Foreskin melanocyte (primary cell): ENCODE measurements at places on chromosomes 16 and 17.

GRCh38 chr16:85250147-85250463 lies 137.8 kb upstream of the CIBAR2 start:
- DNase-seq = no peak

- DNase-seq = no peak
Observed at GRCh38 chr17:29240477-29240876, 6.2 kb upstream of the CRYBA1 start.

DNA sequence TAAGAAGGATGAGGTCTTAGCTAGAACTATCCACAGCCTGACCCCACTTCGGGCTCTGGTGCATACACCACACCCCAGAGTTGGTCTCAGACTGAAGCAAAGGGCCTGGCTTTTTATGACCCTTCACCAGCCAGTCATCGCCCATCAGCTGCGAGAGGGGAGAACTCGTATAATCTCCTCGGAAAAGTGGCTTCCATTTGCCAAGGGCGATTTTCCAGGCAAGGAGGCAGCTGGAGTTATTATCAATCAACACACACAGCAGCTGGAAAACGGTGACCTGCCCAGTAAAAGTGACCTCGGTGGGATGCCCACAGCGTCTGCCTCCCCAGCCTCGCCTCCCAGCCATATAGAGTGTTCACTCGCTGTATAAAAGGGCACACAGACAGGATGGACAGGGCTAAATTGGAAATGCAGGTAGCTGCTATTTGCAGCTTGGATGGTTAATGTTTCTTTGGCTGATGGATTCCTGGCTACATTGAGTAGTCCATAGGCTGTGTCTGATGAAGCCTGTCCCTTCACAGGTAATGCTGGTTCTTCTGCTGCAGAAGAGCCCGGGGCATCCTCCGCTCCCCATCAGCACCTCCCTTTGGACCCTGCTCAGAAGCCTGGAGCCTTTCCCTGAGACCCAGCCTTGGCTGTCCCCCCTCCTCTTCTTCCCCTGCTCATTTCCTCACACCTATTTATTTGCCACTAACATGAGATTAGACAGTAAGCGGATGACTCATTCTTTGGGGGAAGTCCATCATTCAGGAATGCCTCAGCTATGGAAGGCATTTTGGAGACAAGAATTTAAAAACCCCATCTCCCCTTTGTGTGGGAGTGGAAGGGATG lies 45.7 kb downstream of the TMEM186 start:
- DNase-seq = peak; percentile 17

- no peak for DNase-seq
Observed at GRCh38 chr17:58965221-58965620, 141.5 kb downstream of the TRIM37 start.

DNA sequence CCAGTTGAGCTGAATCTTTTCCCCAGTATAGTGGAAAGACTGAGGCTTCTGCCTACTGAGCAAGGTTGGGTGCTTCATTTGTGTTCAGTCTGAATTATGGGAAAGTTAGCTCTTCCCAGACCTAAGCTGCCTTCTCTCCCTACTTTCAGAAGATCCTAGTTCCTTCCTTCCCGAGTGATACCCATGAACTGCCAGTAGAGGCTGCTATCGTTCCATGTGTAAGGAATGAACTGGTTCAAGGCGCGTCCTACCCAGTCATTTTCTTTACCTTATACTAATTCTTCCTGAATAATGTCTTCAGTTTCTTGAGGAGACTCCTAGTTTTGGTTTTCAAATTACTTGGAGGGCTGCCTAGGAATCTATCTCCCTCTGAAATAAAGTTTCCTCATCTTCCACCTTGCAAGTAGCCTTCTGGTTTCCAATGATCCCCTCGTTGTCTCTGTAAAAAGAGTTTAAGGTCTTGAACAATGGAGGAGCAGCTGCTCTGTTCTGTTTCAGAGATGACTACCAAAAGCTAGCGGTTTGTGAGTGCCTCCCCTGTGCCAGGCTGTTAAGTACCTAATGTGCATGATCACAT lies 934 bp upstream of the AOC2 start:
- DNase-seq = peak; percentile 44

DNA sequence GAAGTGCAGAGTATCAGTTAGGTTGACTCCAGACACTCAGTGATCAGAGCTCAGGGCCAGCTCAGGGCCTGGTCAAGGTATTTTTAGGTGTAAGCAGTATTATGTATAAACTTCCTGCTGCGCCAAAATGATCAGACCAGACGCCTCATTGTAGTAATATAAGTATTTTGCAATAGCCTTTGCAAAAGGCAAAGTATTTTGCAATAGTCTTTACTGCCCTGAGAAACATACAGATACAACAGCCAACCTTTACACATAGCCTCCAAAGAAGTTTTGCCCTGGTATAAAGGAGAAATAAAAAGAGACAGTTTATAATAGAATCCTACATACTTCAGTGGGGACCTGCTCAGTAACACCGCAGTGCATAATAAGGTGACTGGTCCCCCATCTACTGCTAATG lies 333.0 kb upstream of the EEF2KMT start:
- no peak for DNase-seq

DNA sequence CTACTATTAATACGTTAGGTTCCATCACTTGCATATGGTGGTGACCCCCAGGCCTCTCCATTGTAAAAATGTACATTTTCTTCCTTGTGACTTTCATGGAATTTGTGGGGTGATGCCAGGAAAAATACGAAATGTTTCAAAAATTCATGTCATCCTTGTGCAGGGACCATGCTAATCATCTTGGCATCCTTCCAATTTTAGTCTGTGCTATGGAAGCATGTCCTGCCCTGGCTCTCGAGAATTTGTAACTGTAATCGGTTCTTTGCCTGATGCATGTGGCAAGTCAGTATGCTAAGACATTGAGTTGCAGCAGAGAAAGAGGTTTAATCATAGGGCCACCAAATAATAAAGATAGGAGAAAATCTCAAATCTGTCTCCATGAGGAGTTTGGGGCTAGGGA lies 14.3 kb upstream of the GINS3 start:
- DNase-seq = no peak

- DNase-seq = no peak
Observed at GRCh38 chr16:19808061-19808641, 76.5 kb downstream of the GPRC5B start.

DNA sequence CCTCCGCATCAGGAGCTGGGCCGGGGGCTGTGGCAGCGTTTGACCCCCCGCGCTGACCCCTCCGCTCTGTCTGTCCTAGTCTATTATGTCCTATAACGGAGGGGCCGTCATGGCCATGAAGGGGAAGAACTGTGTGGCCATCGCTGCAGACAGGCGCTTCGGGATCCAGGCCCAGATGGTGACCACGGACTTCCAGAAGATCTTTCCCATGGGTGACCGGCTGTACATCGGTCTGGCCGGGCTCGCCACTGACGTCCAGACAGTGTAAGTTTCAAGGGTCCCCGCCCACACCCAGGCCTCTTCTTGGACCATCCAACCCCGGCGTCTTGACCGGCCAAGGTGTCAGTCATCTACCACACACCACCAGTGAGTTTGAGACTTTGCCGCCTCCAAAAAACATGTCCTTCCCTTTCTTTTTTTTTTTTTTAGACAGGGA lies 548 bp downstream of the PSMB3 start:
- DNase-seq = no peak
